ENCODE measurements at places on chromosomes 1 and 21.
A peak's percentile ranks its signal among the peaks of the same experiment; 100 is the strongest.

DNA sequence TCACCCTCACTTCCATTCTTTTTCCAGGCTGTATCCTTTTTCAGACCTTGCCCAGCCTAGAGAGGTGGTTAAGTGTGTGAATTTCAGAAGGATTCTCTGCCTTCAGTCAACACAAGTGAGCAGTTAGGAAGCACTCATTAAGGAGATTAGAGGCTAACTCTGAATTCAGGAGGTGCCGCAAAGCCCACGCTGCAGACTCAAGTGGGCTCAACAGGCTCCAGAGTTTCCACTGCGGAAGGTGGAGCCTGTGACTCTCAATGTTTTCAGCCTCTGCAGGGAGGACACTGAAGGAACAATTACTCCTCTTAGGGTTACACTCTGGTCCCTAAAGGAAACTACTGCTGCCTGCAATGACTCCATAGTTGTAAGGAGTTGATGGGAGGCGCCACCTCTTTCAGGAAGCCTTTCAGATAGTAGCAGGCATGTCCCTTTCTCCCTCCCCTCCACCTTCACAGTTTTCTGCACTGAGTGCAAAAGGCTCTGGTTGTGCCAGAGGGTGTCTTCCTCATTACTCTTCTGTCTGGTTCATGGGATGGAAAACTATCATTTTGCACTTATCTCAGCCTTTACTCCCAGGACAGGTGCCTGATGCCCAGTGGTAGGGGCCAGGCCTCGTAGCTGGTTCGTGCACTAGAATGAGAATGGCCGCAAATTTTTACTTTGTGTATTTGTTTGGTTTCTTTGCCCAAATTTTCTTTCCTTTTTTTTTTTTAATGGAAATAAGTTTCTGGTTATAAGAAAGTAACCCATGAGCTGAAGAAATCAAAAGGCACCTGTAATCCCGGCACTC is 55.2 kb upstream of the SELENON start:
- no peak for DNase-seq

DNA sequence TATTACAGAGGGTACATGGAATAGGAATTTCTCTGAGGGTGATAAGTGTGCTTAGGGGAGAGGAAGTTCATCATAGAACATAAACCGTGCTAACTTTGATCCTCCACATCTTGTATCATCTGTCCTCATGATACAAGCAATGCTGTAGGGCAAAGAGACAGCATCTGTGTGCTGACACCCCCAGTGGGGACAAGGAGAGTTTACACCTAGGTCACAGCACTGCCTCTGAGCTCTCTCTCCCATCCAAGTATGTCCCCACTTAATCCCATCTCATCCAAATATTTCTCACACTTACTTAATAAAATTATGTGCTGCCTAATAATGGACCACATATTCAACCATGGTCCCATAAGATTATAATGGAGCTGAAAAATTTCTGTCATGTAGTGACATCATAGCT is 4.3 kb upstream of the TEDDM1 start:
- no peak for DNase-seq

- DNase-seq = peak; percentile 64
Measured at GRCh38 chr1:1246577-1247340, at the start of gene C1QTNF12. C1QTNF12 (minus strand) TSS chr1:1246722; CDS start chr1:1246690, 32 bp downstream.

DNA sequence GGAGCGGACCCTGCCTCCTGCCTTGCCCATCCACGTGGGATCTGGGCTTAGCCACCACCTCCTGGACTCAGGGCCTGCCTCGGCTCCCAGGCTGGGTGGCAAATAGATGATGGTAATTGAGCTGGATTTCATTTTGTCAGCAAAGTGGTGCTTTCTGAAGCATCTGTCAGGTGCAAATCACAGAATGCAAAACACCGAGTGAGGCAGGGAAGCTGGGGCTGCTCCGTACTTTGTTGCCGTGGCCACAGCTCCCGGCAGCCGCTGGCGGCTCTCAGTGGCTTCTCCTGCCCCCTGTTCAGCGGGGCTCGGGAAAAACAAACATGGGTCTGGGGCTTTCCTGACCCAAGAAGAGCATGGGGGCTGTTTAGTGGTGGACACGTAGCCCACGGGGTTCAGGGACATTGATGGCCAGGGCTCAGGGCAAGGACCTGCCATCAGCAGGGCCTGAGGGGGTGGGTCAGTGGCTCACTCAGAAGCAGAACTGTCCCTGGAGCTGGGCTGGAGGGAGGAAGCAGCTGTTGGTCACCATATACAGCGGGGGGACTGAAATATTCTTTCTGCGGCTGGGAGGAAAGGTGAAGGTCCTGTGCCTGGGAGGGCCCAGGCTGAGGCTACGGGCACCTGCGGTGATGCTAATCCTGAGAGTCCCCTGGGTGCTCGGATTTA is 130.0 kb upstream of the VAMP3 start:
- DNase-seq = peak; percentile 31

DNA sequence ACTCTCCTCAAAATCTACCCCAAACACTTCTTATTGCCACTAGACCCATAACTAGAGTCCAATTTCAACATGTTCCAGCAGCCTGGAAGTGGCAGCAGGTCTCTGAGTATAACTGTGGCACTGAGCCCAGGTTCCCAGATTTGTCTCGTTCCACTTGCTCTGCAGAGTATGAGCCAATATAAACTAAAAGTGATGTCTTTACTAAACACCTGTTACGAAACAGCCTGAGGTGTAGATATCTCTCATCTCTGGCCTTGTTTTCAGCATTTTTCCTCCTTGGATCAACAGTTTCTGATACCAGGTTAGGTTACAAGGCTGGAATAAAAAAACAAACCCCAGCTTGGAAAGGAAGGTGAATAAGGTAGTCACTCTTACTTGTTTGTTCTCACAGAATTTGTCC is 25.2 kb upstream of the PRDX6 start:
- DNase-seq = no peak

DNA sequence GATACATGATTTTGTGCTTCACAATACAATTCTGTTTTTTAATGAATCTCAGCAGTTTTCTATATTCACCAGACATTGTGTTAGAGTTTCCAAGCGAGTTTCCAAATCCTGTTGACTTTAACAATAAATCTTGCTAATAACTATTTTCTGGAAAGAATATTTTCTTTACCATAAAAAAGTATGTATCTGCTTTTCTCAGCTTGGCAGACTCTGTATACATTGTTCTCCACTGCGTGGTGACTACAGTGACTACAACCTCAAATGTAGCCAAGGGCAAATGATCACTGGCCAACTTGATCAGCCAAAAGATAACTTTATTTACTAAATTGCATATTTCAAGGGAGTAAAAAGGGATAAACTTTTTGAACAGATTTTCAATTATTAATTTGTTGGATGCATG is 325.9 kb upstream of the ADAMTS5 start:
- DNase-seq = no peak

GRCh38 chr1:22704440-22705067 is 6.1 kb upstream of the EPHB2 start:
- DNase-seq = peak; percentile 93

DNA sequence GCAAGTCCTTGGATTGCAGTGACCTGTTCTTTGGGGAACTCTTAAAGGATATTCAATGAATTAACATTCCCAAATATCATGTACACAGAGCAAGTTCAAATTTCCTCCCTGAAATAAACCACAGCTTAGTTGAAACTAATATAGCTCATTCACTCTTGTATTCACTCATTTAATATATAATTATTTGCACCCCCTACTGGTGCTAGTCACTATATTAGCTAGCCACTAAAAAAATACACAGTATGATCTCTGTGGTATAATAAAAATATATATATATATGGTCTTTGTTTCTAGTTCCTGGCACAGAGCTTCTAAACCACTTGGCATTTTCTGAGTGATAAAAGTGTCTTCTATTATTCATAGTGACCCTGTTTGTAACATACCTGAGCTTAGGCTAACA is 177.3 kb upstream of the LYPLAL1 start:
- DNase-seq = no peak

DNA sequence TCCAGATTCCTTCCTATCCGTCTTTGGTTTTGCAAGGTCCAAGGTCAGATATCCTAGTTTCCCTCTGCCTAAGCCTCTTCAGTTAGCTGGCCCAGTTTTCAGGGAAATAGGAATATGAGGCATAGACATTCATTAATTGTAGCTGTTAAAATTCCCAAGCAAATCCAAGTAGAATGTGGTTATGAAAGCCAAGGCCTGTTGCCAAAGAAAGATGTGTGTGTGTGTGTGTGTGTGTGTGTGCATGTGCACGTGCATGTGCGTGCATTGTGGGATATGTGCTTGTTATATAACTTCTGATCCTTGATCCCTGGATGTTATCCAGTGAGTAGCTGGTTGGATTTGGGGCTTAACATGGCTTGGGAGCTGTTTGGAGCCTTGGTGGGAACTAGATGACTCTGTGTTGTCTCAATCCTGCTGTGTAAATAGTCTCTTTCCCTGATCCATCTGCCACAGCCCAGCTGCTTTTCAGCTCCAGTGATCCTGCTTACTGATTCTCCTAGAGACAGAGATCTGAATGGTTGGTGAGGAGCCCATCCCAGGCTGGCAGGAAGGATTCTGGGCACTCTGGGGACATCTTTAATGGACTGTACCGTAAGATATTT is 70.6 kb upstream of the GCLM start:
- no peak for DNase-seq

DNA sequence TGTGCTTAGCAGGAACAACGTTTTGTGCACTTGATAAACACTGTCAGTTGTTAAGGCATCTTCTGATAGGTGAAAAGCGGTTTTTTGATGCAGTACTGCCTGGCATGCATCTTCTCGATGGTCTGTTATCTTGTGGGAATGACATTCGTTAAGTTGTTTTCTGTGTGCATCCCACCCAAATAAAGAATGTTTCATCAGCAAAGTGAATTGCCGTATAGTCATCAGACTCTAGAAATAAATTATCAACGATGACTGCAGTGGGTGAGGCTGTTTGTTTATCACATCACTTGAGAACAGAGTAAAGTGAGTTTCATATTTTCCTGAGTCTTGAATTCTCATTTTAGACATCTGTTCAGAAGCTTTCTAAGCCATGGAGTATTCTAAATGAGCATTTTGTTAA is 34.1 kb downstream of the NFIA start:
- no peak for DNase-seq

- no peak for DNase-seq
Measured at GRCh38 chr1:15180189-15180588, 26.6 kb downstream of the TMEM51 start.

DNA sequence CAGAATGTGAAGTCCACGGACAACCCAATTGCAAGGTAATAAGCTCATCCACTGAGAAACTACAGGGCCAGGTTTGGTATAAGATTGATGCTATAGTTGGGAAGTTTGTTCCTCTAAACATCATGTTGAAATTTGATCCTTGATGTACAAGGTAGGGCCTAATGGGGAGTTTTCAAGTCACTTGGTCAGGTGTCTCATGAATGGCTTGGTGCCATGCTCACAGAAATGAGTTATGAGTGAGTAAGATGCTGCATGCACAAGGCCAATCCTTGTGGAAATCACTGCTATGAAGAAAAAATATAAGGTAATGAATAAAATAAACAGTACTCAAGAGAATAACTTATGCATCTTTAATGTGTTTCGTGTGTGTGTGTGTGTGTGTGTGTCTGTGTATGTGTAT is 1891.2 kb downstream of the NCAM2 start:
- DNase-seq = no peak

DNA sequence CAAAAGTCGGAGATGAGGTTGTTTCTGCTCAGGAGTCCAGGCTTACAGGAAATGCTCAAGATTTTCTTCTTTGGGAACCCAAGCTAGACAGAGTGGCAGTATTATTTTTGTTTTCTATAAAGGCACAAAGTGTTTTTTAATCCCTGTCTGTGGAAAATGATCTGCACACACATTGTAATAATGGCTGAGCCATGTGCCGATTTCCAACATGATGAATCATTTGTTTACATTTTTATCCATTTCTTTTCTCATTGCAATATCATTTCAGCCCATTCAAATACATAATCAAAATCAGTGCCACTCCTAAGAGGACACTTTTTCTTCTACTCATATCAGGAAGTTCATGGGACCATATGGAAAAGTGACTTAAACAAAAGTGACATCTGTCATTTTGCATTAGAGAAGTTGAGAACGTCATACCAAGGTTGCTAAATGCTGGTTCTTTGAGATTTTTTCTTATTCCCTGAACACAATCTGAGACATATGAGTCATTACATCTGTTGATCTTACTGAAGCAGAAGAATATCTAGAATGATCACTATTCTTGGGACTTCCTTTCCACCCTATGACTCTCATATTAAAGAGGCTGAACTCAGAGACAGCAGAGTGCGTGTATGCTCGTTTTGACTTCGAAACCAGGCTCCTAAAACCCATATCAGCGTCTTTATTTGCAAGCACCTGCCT is 44.9 kb downstream of the ACTA1 start:
- DNase-seq = no peak

DNA sequence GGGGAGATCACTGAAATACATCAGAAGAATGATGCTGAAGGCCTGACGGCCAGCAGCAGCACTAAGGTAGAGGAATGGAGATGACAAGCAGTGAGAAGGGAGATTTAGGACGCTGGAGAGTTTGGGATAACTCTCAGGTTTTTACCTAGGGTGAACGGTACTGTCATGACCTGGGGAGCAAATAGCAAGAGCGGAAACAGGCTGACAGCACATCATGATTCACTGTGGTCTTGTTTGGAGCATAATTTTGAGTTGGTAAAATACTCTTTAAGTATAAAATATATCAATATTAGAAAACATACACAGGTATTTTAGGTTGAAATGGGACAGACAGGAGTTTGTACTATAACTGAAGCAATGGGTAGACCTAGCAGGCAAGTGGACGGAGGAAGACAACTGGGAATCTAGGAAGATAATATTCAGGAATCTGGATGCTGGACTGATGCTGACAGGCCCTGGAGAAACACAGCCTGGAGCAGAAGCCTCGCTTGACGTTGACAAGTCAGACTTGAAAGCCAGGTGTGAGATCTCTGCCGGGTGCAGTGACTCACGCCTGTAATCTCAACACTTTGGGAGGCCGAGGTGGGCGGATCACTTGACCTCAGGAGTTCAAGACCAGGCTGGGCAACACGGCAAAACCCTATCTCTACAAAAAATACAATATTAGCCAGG is 33.3 kb downstream of the ALG14 start:
- DNase-seq = no peak

DNA sequence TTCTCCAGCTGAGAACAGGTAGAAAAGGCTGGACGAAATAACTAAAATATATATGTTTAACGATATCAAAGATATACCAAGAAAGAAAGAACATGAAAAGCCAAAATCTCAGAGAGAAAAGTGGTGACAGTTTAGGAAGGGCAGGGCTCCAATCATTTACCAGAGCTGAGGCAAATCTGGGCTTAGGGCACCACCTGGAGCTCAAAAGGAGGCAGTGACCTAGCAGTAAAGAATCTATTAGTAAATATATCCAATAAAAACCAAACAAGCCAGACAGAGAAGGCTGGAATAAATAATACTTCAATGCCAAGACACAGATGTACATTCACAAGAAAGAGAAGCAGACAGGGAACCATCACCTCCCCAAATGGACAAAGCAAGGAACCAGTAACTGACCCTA is 43.5 kb downstream of the CHIA start:
- DNase-seq = peak; percentile 64
